ENCODE measurements at places on chromosomes 7 and 10.

DNA sequence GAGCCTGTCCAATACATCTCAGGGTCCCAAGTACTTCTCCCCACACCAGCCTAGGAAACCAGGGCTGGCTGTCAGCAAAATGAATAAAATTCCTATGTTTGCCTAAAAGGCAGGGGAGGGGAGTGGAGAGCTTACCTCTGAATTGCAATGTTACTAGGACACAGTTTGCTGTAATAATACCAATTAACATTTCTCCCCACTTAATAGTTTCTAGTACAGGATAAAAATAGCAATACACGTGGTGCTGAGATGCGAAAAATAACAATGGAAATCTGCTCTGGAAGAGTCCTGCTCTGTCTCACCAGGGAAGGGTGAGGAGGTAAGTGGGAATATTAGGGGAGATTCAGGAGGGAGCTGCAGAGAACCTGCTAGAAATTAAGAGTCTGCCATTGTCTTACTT lies 112.3 kb downstream of the PLXNA4 start:
- DNase-seq: no peak

DNA sequence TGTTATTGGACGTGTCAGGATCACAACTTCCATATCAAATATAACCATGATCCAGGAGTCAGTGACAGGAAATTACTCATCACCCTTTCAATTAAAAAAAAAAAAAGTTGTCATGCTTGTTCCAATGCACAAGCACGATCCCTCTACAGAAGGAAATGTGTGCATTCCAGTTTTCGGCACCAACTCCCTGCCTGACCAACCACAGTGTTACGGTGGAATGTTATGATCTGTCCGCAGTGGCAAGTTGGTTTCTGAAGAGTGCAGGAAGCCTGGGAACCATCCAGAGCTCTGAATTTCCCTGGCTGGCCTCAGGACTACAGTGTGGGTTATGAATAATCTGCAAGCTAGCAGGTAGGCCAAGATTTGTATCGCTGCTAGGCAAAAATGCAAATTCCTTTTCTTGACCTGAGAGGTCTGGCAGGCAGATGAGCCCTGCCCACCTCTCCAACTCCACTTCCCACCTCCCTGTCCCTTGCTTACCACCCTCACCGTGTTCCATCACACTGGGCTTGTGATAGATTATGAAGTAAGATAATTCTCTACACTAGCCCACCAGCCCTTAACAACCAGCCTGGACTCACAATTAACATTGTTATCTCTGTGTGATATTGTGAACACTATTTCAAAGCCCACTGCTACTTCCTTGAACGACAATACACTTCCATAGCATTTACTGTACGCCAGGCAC lies 20.4 kb downstream of the FRMPD2 start:
- no peak for DNase-seq

DNA sequence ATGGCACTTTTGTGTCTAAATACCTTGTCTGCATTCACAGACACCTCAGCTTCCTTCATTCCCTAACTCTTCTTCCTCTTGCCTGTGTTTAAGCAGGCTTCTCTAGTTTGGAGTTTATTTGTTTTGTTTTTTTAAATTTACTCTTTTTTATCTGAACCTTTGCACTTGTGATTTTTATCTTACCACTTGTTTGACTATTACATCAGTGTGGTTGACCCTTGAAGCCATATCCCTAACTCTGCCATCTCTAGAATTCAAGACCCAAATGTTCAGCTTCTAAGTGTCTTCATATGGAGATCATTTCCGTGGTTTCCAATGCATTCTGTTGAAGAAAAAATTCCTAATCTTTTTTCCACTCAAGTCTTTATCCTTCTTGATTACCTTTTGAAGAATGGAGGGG lies 233.3 kb downstream of the KIAA1217 start:
- no peak for DNase-seq

- DNase-seq: no peak
These were observed 244.3 kb downstream of the MTERF1 start for GRCh38 chr7:91636129-91636724.

GRCh38 chr7:123692471-123692877 lies 36.8 kb downstream of the LMOD2 start:
- DNase-seq: no peak

- no peak for DNase-seq
These were observed 55.9 kb downstream of the APBB1IP start for GRCh38 chr10:26494018-26494417.

- peak; percentile 6 for DNase-seq
These were observed 631 bp downstream of the HPS6 start for GRCh38 chr10:102065561-102066398.

- no peak for DNase-seq
These were observed 52.7 kb upstream of the PRSS1 start for GRCh38 chr7:142696456-142697179.

GRCh38 chr10:129954492-129955315 lies 9.4 kb downstream of the EBF3 start:
- no peak for DNase-seq

DNA sequence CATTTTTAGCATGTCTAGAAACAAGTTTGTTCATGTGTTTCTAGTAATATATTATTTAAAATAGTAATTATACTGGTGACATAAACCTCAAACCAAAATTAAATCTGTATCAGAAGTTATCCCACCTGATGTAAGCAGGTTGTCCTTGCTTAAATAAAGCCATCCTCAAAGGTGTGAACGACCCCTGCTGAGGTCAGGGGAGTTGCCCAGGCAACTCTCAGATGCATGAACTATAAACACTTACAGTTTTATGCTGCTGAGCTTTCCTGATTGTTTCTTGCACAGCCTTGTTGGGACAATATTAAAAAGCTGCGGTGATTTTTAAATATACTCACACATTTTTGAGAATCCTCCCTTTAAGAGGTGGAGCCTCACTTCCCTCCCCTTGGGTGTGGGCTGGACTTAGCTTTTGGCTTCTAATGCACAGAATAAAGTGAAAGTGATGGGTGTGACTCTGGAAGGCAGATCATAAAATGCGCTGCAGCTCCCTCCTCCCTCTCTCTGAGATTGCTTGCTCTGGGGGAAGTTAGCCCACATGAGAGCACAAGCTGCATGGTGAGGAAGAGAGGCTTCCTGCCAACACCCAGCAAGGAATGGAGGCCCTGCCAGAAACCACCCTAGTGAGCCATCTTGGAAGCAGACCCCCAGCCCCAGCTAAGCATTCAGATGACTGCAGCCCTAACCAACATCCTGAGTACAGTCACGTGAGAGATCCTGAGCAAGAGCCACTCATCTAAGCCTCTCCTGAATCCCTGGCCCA lies 152.7 kb downstream of the SKIDA1 start:
- no peak for DNase-seq

GRCh38 chr10:117365612-117366011 lies 9.6 kb downstream of the PDZD8 start:
- DNase-seq: no peak

DNA sequence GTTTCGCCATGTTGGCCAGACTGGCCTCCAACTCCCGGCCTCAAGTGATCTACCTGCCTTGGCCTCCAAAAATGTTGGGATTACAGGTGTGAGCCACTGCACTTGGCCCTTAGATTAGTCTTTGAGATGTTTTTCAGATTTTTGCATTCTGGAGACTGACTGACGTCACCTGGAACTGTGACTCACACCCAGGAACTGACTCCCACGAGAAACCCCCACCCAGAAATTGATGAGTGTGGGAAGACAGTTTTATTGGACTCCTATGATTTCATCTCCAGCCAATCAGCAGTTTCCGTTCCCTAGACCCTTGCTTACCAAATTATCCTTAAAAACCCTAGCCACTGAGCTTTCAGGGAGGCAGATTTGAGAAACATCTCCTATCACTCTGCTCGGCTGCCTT lies 867.3 kb downstream of the TYW1 start:
- DNase-seq: no peak

- no peak for DNase-seq
These were observed 77.1 kb downstream of the DNAJC1 start for GRCh38 chr10:21926358-21926925.

- DNase-seq: no peak
These were observed 754 bp downstream of the GSTO1 start for GRCh38 chr10:104255311-104255981.

- no peak for DNase-seq
These were observed 62.7 kb downstream of the SUGCT start for GRCh38 chr7:40197527-40197926.

DNA sequence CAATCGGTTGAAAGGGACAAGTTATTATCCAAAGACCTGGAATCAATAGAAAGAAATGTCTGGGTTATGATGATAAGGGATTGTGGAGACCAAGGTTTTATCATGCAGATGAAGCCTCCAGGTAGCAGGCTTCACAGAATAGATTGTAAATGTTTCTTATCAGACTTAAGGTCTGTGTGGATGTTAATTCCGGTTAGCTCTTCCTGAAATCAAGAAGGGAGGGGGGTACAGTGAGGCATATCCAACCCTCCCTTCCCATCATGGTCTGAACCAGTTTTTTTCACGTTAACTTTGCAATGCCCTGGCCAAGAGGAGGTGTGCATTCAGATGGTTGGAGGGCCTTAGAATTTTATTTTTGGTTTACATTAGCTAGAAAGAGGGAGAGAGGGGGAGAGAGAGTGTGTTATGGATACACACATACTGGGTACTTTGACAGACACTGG lies 9.8 kb upstream of the LRRC61 start:
- no peak for DNase-seq

DNA sequence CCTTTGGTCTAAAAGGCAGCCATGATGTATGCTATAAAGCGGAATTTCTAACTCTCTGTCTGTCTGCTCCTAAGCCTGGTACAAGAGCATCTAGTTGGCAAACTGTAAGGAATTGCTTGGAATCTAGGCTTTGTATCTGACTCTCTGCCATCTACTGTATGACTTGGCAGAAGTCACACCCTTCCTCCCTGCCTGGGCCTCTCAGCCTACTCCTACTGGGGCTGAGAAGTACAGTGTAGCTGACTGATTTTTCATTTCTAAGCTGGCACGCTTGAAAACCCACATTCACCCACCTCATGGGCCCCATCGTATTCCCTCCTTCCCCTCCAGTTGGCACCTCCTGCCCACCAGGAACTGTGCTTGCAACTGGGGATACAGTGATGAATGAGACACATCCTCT lies 435.2 kb downstream of the PLXNA4 start:
- DNase-seq: no peak

- no peak for DNase-seq
These were observed 59.9 kb upstream of the INPP5A start for GRCh38 chr10:132477398-132478340.

GRCh38 chr7:99014113-99014985 lies 129.6 kb downstream of the SMURF1 start:
- DNase-seq: no peak

DNA sequence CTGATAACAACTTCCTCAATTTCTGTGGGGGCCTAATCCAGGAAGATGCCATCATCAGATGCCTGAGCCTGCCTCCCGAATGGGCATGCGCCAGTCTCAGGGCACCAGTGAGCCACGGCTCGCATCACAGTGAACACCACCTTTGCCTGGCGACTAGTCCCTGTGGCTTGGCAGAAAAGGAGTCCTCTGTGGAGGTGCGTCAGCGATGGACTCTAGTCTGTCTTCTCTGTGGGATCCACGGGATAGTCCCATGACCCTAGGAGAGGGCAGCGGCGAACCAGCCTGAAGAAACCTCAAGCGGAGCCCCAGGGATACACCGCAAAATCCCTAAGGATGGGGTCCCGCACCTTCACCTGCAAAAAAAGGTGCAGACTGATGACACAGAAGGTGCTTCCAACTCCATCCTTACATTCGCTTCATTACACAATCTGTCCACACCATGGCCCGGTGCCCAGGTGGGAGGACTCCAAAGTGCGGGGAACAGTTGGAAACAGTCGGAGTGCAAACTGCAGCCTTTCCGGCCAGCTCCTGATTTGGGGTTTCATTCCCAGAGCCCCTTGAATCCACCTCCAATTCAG lies 35.1 kb upstream of the ZNF273 start:
- no peak for DNase-seq

GRCh38 chr7:22442187-22442881 lies 57.7 kb downstream of the STEAP1B start:
- DNase-seq: no peak

DNA sequence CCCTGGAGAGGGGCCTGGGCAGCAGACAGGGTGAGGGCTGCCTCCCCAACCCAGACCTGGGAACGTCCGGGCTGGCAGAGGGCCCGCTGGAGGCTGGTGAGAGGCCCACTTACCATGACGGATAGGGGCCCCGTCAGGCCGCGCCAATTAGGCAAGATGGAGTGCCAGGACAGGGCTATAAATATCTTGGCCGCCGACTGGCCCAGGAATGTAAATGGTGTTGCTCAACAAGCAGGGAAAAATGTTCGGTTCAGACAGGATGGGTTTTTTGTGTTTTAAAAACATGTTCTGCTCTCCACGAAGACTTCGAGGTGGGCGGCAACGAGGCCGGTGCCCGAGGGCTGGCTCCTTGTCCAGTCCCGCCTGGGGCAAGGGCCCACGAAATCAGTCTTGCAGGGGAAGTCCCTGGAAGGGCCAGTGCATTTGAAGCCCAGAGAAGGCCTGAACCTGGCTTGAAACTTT lies 35.8 kb upstream of the ELN start:
- DNase-seq: no peak

DNA sequence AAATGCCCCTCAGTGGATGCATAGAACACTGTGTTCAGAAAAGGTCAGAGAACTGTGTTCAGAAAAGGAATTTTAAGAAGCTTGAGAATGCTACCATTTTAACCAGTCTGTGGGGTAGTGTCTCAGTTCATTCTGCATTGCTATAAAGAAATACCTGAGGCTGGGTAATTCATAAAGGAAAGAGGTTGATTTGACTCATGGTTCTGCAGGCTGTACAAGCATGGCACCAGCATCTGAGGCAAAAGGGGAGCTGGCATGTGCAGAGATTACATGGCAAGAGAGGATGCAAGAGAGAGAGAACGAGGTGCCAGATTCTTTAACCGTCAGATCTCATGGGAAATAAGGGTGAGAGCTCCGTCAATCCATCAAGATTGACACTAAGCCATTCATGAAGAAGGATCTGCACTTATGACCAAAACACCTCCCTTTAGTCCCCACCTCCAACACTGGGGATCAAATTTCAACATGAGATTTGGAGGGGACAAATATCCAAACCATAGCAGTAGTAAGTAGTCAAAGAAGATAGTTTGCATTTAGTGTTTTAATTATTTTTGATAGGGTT lies 119.8 kb downstream of the FAM107B start:
- no peak for DNase-seq

- no peak for DNase-seq
These were observed 361.1 kb upstream of the NRP1 start for GRCh38 chr10:33695536-33695935.

DNA sequence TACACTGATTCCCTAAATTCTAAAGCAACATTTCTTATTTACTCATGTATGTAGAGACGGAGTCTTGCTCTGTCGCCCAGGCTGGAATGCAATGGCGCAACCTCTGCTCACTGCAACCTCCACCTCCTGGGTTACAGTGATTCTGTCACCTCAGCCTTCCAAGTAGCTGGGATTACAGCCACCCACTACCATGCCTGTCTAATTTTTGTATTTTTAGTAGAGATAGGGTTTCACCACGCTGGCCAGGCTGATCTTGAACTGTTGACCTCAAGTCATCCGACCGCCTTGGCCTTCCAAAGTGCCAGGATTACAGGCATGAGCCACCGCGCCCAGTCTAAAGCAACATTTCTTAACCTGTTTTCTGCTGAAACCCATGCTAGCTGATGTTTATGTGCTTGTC lies 227.6 kb upstream of the PLXDC2 start:
- no peak for DNase-seq

GRCh38 chr10:128866551-128866950 lies 600.5 kb upstream of the MGMT start:
- no peak for DNase-seq

GRCh38 chr10:77636967-77637531 lies 559 bp downstream of the KCNMA1 start:
- DNase-seq: no peak
